Transverse colon (tissue), 4 donors: ENCODE measurements at places on chromosomes 7 and 10. TPM values are rescaled to one million over a fixed set of nuclear protein-coding genes. Genes with fewer than 3 reads are reported as not detected.

Gene CRHR2
- not detected for total RNA-seq

GRCh38 chr7:28032738-28033380, 147.7 kb downstream of the JAZF1 start:
- H3K4me1 ChIP-seq = peaks cover 45% of the 10 kb centered on the region
- no peak for DNase-seq
- H3K27me3 ChIP-seq = no peaks in the 10 kb centered on the region
- no peaks in the 10 kb centered on the region for H3K36me3 ChIP-seq
- no peak overlapping the region for H3K4me3 ChIP-seq
- H3K27ac ChIP-seq = no peak overlapping the region

Gene GTPBP4
- total RNA-seq = 25.4 TPM

DNA sequence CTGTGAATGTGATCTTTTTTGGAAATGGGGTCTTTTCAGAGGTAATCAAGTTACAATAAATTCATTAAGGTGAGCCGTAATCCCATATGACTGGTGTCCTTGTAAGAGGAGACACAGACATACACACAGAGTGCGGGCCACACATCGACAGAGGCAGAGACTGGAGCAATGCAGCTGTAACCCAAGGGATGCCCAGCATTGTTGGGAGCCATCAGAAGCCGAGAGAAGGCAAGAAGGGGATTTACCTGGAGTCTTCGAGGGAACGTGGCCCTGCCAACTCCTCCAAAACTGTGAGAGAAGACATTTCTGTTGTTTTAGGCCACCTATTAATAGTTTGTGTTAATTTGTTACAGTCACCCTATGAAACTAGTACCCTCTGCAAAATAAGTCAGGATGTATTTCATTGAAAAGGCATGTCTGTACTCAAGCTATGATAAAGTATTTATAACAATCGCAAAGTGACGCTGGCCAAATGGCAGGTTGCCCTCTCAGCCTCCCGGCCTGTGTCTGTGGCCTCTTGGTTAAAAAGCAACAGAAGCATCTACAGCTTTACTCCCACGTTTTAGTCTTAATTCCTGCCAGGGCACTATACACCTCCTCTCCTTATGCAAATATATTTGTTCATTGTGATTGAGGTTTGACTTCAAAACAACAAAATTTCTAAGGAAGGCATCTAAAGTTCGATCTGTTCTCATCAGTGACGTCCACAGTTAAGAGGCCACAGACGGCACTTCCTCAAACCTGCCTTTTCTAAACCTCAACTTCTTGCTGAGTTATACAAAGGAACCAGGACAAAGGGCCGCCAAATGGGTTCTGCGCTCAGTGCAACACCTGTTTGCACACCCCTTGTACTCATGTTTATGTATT, 46.8 kb downstream of the HIPK2 start:
- H3K4me1 ChIP-seq = peaks cover 28% of the 10 kb centered on the region
- peak; percentile 67 for DNase-seq
- H3K36me3 ChIP-seq = no peaks in the 10 kb centered on the region
- no peaks in the 10 kb centered on the region for H3K27me3 ChIP-seq
- H3K27ac ChIP-seq = peak overlapping the region; percentile 77
- no peak overlapping the region for H3K4me3 ChIP-seq

DNA sequence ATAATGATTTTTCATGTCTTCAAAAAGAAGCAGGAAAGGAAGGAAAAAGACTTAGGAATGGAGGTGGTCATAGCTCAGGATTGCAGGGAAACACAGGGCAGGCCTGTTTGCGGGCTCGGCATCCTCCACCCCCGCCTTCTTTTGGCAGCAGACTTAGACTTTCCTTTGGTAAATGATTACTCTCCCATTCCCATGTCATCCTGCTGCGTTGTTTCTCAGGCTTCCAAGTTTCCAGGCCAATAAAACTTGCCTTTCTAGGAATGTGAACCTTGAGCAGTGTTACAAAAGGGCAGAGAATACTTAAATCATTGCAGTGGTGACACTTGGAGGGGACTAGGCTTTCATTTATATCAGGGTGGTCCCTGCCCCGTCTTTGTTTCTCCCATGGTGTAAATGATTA, 34.0 kb upstream of the DGKB start:
- no peaks in the 10 kb centered on the region for H3K36me3 ChIP-seq
- H3K27me3 ChIP-seq = no peaks in the 10 kb centered on the region
- DNase-seq = peak; percentile 7
- H3K4me3 ChIP-seq = no peak overlapping the region

Gene GRM3
- not detected for total RNA-seq

Gene GDF10
- total RNA-seq = not detected

- H3K4me1 ChIP-seq = no peaks in the 10 kb centered on the region
- H3K4me3 ChIP-seq = no peak overlapping the region
- DNase-seq = no peak
- no peak overlapping the region for H3K27ac ChIP-seq
- H3K27me3 ChIP-seq = no peaks in the 10 kb centered on the region
- H3K36me3 ChIP-seq = no peaks in the 10 kb centered on the region
These were observed 8.8 kb upstream of the STMP1 start for GRCh38 chr7:135653340-135654080.

Gene ZFYVE27
- total RNA-seq = 67.2 TPM

- DNase-seq = no peak
- peaks cover 4% of the 10 kb centered on the region for H3K27me3 ChIP-seq
- H3K27ac ChIP-seq = no peak overlapping the region
- H3K36me3 ChIP-seq = no peaks in the 10 kb centered on the region
- H3K4me1 ChIP-seq = no peaks in the 10 kb centered on the region
- no peak overlapping the region for H3K4me3 ChIP-seq
These were observed 88.0 kb upstream of the PFKP start for GRCh38 chr10:2979306-2979705.

DNA sequence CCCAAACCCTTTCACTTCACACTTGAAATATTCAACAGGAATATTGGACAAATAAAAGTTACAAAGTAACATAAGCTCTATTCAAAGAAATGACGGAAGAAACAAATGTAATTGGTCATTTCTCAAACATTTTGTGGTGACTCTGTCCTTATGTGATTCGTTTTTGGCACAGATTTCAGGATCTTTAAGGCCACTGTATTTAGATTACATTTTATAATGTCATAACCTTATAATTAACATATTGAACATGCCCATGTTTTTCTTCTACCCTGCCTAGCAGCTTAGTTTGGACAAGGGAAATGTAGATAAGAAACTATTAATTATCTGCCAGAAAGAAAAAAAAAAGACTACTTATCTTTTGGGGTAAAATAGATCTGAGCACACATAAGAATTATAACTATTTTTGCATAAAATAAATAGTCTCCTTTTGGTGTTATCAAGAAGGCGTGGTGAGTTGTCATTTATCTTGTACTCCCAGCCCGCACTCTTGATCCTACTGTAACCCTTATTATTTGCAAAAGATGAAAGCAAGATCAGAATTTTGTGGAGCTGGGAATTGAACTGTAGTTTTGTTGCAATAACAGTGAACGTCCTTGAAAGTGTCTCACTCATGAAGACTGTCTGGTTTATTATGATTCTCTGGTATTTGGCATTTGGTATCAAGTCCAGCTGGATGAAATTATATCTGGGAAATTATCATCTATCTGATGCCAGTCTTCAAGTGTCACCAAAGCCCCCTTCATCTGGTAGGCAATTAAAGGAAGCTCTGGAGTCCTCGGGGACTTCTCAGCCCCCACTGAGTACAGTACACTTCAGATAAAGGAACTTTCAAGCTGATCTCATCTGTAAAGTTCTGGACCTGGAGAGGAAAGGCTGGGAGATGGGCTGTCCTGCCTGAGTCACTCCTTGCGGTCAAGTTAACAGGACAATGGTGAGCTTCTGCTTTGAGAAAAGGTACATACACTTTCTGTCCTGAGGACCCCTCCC, 175.7 kb upstream of the INHBA start:
- no peaks in the 10 kb centered on the region for H3K36me3 ChIP-seq
- no peak overlapping the region for H3K4me3 ChIP-seq
- DNase-seq = no peak
- no peak overlapping the region for H3K27ac ChIP-seq
- H3K27me3 ChIP-seq = no peaks in the 10 kb centered on the region

Gene LLCFC1
- total RNA-seq = not detected

- H3K4me3 ChIP-seq = no peak overlapping the region
- H3K27me3 ChIP-seq = no peaks in the 10 kb centered on the region
- peaks cover 4% of the 10 kb centered on the region for H3K4me1 ChIP-seq
These were observed 36.4 kb upstream of the SRRM3 start for GRCh38 chr7:76165106-76165972.

- H3K27ac ChIP-seq = peak overlapping the region; percentile 0
- no peak for DNase-seq
- peaks cover 12% of the 10 kb centered on the region for H3K27me3 ChIP-seq
These were observed 31.0 kb upstream of the OPALIN start for GRCh38 chr10:96389785-96390184.

DNA sequence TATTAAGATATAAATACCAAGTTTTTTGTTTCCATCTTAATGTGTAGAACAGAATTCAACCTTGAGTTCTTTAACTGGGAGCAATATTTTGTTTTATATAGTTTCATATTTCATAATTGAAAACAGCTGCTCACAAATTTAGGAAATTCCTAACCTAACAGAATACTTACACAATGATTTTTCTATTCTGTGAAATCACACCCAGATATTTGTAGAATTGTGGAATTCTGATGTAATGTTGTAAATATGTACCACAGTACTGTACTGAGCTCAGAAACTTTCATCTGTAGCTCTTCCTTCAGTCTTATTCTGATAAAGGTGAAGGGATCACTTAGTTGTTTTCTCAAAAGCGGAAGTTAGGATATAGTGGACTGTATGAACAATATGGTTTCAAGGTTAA, 143.4 kb upstream of the GLI3 start:
- H3K27ac ChIP-seq = no peak overlapping the region
- no peak for DNase-seq
- no peaks in the 10 kb centered on the region for H3K4me1 ChIP-seq
- H3K36me3 ChIP-seq = no peaks in the 10 kb centered on the region

DNA sequence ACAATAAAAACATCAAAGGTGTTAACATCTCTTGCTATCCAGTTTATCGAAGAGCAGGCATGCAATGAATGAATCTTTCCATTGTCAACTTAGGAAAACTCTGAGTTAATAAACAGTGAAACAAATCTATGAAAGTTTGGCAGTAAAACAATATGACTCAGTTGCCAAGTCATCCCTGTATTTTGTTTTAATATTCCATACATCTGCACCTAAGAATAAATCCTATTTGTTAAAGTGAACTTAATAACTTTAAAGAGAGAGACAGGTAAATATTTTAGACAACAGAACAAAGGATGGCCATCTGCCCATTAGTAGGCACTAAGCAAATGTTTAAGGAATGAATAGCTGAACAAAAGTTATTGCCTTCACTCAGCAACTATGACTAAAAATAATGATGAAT, 700.5 kb upstream of the CELF2 start:
- no peak overlapping the region for H3K4me3 ChIP-seq
- H3K27ac ChIP-seq = no peak overlapping the region
- no peak for DNase-seq
- H3K27me3 ChIP-seq = no peaks in the 10 kb centered on the region
